ENCODE measurements at places on chromosomes 13 and 19.

DNA sequence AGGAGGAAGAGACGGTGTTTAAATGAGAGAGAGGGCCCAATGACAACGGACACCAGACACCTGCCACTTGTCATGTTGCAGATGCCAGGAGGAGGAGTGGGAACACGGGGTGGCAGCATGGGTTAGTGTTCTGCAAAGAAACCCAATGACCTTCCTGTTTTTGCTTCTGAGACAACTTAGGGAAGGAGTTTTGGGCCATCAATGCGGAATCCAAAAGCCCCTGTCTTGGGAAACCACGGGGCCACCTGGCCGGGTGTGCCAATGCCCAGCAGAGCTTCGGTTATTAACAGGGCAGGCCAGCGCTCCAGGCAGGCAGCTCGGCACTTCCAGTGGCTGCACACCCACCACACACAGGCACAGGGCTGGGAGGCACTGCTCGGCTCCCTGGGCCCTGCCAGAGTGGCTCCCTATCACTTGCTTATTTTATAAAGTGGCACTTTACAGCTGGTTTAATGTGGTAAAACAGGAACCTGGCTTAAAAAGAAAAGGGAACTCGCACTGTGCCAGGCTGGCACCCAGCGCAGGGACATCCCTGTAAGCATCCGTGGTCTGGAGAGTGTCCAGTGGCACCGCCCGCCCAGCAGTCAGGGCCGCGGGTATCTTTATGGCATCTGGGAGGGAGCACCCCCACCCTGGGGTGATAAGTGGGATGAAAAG lies 19.1 kb downstream of the ELL start:
- no peak for DNase-seq

GRCh38 chr13:45817833-45818232 lies 33.7 kb downstream of the SIAH3 start:
- no peak for DNase-seq

GRCh38 chr19:40747536-40747935 lies 2.7 kb downstream of the ACTMAP start:
- no peak for DNase-seq

GRCh38 chr19:8592231-8593009 lies 15.2 kb upstream of the MYO1F start:
- DNase-seq: peak; percentile 78

DNA sequence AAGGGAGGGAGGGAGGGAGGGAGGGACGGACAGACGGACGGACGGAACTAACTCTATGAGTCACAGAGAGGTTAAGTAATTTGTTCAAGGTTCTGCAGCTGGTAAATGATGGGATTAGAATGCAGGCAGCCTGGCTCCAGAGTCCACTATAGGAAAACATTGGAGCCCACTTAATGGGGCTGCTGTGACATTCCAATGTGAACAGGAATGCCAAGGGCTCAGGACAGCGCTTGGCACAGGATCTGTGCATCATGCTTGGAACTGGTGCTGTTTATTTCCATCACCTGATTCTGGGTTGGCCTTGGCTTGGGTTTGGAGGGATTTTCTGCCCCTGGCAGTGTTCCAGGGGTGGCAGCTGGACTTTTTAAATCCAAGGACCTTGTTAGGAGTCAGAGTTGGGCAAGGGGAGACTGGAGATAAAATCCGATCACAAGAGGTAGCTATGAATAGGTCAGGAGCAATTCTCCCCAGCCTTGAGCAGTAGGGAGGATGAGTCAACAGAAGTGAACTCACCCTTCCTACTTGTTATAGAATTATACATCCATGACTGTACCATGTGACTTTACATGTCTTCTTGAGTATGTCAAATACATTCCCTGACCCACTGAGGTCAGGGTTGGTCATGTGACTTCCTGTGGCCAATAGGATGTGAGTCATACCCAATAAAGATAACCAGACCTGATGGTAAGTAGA lies 7.8 kb upstream of the HIF3A start:
- DNase-seq: peak; percentile 57

GRCh38 chr13:112259511-112259910 lies 116.6 kb upstream of the SPACA7 start:
- DNase-seq: no peak

- no peak for DNase-seq
Measured at GRCh38 chr13:77583581-77583980, 48.1 kb downstream of the SCEL start.

- DNase-seq: no peak
Measured at GRCh38 chr19:10858204-10858828, 10.1 kb downstream of the C19orf38 start.

GRCh38 chr13:33244907-33245287 lies 40.7 kb downstream of the STARD13 start:
- no peak for DNase-seq

DNA sequence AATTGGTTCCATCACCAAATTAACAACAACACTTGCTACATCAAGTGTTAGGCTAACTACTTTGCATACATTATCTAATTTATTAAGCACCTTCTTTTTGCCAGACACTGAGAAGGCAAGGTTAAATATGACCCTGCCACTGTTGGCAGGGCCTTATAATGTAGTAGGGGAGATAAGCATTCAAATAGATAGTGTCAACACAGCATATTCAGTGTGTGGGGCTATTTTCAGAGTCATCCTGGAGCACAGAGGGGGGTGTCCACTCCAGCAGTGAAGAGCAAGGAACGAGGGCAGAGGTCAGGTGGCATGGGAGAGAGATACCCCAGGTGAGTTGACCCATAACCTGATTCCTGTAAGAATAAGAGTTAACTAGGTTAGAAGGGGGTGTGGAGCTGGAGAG lies 121.6 kb downstream of the COG6 start:
- DNase-seq: no peak

DNA sequence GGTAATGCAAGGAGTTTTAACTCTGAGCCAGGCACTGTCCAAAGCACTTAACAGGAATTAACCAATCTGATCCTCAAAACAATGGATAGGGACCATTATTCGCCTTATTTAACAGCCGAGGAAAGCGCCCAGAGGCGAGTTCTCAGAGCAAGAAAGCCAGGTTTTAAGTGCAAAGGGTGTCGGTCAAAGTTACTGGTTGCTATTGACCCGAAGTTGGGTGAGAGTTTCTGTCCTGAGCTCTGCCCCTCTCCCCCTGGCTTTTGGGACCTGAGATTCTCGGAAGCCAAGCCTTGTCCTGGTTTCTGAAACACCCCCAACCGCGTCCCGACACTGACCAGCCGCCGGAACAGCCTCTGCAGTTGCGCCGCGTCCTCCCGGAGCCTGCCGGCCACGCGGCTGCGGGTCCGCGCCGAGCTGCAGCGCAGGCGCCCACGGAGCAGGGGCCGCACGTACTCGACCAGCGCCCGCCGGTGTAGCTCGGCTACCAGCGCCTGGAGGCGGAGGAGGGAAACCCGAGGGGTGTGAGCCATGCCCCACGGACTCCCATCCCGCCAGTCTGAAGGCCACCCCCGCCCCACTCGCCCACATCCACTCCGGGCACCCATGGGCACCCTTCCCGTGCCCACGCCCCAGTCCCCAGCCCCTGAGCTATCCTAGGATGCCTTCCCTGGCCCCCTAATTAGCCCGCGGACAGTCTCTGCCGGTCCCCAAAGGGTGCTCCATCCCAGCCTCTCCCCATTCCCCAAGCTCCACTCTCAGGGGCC lies 27.8 kb downstream of the EXOC3L2 start:
- no peak for DNase-seq

DNA sequence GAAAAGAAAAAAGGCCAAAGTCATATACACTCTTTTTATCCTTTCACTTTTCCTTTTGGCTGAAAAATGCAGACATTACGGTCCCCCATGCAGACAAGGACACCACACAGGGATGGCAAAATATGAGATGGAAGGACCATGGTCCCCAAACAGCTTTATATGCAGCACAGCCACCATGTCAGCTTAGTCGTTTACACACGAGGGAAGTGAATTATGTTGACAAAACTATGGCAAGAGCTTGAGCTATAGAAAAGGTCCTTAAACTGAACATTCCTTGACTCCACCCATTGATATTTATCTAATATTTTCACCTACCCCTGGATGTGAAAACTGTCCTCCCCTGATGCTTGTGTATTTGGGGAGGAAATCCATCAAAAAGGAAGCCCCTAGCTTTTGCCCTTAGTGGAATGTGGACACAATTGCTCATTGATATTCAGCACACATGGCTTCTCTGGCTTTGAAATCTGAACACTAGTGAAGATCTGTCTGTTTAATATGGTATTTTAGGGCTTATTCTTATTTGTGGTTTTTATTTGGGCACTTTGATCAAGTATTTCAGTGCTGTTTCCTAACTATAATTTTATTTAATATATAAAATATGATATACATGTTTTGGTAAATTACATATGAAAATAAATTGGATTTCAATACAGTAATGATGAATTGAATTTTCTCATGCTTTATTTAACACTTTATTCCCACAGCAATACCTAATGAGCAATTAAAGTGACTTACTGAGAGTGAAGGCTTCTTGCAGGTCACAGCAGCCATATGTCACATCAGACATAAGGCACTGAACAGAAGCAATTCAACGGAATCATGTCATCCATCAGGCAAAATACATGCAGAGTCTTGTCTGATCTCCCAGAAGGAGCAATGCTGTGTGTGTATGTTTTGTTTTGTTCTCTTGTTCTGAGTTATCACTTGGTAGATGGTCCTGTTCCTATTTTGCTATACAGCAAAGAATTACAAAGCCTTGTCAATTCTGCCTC lies 6.8 kb upstream of the GTF2F2 start:
- DNase-seq: no peak

DNA sequence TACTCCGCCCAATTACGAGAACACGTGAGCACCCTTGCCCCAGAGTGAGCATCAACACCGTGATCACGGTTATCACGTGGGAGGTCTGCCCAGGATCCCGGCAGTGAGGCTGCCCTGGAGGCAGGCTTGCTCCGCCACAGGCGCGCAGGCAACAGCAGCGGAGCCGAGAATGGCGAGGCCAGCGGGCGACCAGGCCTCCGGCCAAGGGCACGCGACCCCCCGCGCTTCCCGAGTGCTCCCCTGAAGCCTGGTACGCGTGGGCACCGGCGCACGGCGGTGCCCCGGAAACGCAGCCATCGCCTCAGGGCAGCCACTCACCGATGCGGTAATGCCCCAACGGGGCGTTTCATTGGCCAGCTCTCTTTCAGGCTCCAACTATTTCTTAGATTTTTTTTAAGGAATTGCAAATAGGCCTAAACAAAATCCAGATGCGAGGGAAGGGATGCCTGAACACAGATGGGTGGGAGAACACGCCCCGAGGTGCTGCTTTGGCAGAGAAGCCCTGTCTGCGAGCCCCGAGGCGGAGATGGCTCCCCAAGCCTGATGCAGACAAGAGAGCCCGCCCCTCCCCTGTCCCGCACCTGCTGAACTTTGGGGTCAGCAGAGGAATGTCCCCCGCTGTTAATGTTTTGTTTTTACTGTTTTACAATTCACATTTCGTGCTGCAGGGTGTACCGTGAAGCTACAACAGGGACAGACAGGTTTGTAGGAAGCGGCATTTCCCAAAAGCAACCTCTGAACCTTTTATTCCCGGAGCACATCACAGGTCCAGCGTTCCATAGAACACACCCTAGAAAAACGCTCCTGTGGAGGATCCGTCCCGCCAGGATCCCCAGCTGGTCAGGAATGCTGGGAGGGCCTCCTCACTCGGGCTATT lies 132.7 kb downstream of the ZDHHC20 start:
- peak; percentile 24 for DNase-seq

DNA sequence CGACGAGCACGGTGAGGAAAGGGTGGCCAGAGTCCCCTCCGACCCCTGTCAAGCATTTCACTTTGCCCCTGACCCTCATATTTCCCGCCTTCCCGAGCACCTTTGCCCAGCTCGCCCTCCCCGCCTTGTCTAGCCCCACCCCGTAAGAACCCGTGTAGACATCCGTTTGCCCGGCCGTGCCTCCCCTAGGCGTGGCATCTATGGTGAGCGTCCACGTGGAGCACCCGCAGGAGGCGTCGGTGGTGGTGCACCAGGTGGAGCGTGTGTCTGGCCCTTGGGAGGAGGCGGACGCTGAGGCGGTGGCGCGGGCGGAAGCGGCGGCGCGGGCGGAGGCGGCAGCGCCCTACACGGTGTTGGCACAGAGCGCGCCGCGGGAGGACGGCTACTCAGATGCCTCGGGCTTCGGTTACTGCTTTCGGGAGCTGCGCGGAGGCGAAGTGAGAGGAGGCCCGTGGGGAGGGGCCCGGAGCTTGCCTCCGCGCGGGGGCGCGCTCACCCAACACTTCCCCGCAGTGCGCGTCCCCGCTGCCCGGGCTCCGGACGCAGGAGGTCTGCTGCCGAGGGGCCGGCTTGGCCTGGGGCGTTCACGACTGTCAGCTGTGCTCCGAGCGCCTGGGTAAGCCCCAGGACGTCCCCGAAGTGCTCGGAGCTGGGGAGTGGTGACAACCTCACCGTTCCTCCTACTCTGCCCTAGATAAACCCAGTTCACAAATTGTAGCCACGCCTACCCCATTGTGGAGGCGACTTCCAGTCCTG lies 4.2 kb downstream of the LTBP4 start:
- DNase-seq: no peak

GRCh38 chr19:29678484-29679106 lies 13.3 kb downstream of the PLEKHF1 start:
- DNase-seq: no peak

GRCh38 chr19:51690454-51691073 lies 2.6 kb upstream of the SPACA6 start:
- DNase-seq: no peak

DNA sequence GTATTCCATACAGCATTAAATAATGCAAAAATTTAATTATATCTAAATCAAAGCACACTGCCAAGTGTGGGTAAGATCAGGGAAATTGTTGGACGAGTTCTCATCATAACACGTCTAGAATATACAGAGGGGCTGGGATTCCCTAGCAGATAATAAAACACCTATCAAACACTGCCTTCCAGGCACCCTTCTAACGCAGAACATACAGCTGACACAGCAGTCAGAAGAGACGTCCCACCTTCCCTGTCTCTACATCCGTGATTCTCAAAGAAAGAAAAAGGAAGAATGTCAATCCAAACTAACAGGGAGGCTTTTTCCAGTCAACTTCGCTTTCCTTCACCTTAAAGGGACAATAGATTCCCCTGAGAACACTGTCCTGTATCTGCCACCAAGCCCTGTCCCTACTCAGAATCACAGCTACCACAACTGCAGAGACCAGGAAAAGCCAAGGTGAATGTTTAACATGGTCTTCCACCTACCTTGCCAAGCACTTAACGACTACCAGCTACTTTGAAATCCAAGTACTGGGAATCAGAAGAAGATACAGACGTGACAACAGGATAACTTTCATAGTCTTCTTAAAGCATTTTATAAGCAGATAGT lies 38.5 kb downstream of the TBC1D4 start:
- DNase-seq: no peak

- no peak for DNase-seq
Measured at GRCh38 chr19:36058481-36059179, 3.9 kb downstream of the WDR62 start.

- DNase-seq: peak; percentile 81
Measured at GRCh38 chr19:54473071-54473891, at the start of gene CDC42EP5. Gene CDC42EP5, minus strand, starts transcription at chr19:54473296. Its CDS starts 7,749 bp downstream, at chr19:54465547.

DNA sequence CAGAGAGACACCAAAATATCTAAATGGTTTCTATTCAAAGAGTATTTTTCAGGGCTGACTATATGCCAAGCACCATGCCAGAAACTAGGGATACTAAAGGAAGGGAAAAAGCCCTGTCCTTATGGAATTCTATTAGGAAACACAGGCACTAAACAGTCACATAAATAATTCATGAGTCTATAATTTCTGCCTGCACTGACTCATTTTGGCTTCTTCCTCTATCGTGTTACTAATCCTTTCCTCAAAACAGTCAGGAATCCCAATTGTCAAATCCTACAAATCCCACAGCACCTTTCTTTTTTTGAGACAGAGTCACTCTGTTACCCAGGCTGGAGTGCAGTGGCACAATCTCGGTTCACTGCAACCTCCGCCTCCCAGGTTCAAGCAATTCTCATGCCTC lies 29.2 kb downstream of the XPO4 start:
- no peak for DNase-seq

- DNase-seq: no peak
Measured at GRCh38 chr13:101845245-101846020, 393.0 kb downstream of the ITGBL1 start.

GRCh38 chr13:102472650-102473049 lies 70.8 kb upstream of the FGF14 start:
- no peak for DNase-seq
